ENCODE measurements at places on chromosomes 7 and 10.

- no peak for DNase-seq
Observed at GRCh38 chr7:132251327-132251659, 325.0 kb downstream of the PLXNA4 start.

GRCh38 chr7:55365205-55365674, at the start of gene LANCL2:
TSS of gene LANCL2 (plus strand) at chr7:55365337. CDS start at chr7:55366026, 689 bp downstream.
- no peak for DNase-seq

- peak; percentile 49 for DNase-seq
Observed at GRCh38 chr10:125820701-125821100, 2.4 kb downstream of the UROS start.

DNA sequence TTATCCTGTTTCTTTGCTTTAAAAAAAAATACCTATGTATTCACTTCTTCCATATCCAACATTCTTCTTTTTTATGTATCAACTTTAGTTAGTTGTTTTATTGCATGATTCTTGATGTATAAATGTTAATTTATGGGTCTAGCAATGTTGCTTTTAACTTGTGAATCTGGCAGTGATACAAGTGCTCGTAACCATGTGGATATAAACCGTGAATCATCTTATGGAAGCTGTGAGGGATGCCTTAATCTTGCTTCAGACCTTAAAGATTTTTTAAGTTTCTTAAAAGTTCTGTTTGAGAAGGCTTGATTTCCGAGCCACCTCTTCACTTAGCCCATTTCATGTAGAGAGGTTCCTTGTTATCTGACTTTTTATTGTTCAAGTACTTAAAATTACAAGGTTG, 25.9 kb downstream of the HELLS start:
- no peak for DNase-seq

GRCh38 chr10:84608126-84608525, 279.7 kb downstream of the CCSER2 start:
- DNase-seq = no peak

DNA sequence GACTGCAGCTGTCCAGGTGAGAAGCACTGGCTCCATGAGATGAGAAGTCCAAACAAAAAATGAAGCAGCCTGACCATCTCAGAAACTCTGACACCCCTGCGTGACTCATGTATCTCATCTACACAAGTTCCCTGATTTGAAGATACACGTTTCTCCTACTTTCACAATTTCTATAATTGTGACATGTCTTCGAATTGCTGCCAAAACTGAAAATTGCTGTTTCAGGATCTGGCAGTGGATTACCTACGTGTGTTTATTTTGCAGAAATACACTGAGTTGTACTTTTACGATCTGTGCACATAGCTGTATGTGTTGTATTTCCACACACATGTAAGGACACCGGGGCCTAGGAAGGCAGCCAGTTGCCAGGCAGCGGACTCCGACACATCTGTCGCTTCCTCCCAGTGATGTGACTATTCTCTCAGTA, 53.2 kb downstream of the LARP4B start:
- no peak for DNase-seq

DNA sequence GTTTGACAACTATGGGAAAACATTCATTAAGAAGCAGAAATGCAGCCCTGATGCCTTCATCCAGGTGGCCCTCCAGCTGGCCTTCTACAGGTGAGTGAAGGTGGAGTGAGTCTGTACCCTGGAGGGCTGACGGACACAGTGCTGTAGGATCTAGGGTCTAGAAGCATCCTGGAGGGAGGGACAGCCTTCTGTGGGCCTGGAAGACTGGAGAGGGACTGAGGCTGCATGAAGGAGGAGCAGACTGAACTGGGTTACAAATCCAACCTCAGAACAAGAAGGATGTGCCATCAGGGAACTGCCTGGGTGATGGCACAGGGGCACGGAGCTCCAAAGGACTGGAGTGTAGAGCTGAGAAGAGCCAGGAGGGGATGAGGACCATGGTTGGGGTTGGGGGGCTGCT, 27.5 kb upstream of the C10orf53 start:
- no peak for DNase-seq

DNA sequence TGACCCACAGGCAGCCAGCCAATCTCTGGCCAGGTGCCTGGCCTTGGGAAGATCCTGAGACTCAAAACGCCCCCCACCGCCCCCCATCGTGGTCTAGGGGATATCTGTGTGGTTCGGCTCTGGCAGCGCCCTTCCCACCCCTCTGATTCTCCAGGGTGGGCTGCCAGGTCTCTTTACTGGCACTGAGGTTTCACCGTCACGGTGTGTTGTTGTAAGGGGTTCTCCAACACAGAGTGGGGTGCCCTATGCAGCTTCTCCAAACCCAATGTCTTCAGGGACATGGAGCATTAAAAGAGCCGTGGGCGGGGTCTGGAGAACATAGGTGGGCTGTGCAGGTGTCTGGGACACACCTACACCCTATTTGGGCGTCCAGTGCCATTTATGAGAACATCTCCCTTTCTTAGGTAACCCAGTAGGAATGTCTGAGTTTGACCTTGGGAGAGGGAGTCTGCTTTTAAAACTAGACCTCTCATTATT, 1.5 kb downstream of the MAFK start:
- DNase-seq = no peak

DNA sequence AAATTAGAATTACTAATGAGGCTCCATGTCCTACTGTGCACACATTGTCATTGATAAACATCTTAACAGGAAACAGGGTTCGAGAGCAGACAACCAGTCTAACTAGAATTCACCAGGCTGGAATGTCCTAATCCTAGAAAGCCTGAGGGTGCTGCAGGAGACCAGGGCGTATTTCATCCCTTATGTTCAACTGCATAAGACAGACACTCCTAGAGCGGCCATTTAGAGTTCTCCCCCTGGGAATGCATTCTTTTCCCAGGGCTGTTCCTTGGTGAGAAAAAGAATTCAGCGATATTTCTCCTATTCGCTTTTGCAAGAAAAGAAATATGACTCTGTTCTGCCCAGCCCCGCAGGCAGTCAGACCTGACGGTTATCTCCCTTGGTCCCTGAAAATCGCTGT, 486.0 kb downstream of the REEP3 start:
- no peak for DNase-seq

- DNase-seq = no peak
Observed at GRCh38 chr10:21213381-21213780, 312.1 kb downstream of the SKIDA1 start.

DNA sequence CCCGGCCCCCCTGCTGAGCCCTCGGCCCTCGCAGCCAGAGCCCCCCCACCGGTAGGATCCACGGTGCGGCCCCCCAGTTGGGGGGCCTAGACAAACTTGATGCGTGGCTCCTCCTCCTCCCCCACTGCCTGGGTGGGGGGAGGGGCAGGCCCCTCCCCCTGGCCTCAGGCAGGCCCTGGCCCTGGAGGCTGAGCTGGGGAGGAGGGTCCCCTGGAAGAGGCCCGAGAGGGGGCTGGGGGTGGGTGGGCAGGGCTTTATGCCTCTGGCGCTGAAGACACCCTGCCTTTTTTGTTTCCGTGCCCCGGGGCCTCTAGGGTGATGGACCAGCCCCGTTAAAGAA, 3.7 kb downstream of the VPS37D start:
- DNase-seq = no peak

DNA sequence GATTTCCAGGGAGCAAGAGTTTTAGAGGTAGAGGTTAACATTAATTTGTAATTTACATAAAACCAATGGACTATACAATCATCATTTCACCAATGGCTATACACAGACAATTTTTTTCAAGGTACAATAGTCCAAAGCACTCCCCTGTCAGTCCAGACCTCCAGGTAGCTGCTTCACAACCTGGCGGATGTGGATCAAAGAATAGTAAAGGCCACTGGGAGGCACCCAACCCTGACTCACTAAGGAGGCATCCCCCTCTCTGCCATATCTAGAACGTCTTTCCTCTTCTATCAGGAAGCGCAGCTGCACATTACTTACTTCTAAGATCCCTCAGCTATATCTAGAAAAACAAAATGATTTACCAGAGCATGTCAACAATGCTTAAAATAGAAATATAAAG, 217.7 kb upstream of the AOAH start:
- DNase-seq = no peak

DNA sequence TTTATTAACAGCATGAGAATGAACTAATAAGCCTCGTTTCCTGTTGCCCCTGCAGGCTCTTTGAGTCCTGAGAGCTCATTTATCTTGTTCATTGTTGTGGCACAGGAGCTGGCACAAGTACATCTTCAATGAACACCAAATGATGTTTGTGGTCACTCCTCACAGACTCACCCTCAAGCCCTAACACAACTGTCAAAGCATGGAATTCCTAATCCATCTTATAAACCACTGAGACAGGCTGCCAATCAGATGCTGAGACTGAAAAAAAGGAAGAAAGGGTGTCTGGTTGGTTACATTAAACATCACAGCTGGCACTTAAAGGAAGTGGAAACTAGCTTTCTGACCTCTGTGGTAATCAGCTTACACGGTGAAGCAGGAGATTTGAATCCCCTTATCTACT, 7.7 kb upstream of the CCDC172 start:
- DNase-seq = no peak

DNA sequence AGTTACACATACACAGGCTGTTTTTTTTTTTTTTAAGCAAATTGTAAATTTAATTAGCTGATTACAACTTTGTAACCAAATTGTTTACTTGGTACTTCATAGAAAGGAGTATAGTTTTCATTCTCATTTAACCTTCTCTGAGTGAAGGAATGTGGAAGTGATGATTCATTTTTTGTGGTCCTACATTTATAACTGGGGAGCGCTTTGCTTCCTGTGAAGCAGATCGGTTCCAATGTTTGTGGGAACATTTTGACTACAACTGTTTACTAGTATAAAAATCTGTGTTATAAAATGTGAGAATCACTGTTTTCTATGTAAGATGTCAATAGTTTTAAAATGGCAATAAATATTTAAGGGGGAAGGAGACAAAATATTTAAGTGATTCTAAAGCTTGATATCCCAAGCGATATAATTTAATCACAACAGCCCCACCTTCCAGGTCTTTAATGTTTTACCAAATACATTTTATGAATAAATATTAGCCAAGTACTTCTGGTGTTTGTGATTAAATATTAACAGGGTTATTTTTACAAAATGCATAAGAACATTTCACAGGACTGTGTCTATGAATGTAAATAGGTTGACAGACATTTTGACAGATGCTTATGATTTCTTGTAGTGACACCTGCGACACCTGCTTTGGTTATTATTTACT, 57.1 kb downstream of the NXPH1 start:
- DNase-seq = no peak

DNA sequence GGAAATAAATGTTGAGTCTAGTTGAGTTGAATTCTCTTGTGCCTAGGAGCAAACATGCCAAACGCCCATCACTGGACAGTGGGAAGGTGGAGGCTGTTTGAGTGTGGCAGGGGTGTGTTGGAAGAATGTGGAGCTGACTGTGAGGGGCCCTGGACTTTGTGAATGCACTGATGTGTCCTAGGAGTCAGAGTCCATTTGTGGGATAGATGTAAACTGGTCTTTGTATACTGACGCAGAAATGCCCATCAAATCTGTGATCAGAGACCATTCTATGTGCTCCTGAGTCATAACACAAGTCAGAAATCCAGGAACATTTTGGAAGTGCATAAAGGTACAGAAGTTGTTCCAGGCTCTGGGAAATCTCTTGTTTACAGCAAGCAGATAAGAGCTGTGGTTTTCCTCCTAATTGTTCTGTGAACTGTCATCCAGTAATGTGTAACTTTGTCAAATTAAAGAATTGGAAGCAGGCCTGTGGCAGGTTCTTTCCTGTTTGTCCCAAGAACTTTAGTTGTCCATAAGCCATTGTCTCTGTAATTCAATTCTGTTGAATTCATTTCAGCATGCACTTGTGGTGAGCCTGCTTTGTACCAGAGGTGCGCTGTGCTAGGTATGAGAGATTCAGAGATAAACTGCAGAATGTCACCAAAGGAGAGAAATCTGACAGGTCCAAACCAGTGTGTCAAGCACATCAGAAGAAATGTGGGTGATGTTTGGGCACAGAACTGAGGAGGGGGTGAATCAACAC, 7.6 kb downstream of the PRXL2A start:
- no peak for DNase-seq

DNA sequence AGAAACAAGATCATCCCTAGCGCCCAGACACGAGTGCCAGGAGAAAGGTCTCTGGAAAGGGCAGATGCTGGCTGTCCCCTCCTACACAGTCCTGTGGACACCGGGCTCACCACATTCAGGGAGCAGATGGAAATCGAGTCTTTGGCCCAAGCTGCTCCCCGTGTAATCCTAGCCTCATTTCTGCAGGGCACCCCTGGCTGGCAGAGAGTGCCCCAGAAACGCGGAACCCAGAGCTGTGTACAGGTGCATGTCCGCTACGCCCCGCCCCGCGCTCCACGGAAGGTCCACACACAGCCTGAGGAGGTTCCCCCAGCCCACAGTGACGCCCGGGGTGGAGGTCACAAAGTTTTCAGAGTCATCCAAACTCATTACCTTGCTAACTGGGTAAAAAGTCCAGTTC, 202.8 kb downstream of the MAD1L1 start:
- DNase-seq = no peak

DNA sequence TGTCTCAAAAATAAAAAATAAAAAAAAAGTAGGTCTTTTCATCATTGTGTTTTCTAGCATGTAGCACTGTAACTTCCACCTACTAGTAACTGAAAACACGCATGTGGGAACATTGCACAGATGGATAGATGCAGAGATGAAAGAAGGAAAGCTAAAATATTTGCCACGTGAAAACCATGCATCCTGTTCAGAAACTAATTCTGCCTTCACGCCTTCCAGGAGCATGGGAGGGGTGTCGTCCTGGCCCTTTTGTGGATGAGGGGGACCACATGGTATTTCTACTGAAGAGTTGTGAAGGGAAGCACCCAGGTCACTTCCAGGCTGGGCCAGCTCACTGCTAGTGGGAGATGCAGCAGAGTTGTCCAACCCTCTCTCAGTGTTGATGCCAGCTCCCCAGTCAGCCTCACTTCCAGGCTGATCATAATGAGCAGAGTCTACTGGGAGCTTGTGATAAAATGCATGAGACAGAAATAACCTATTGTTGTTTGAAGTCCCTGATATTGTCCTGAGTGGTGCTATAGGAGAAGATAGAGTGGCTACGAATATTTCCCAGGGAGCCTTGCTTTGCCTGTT, 287.1 kb upstream of the CELF2 start:
- DNase-seq = no peak

- no peak for DNase-seq
Observed at GRCh38 chr7:39838326-39838725, 111.7 kb upstream of the CDK13 start.

GRCh38 chr10:112421731-112422130, 25.0 kb downstream of the ZDHHC6 start:
- DNase-seq = no peak

GRCh38 chr10:120671491-120671890, 179.7 kb upstream of the WDR11 start:
- DNase-seq = no peak

DNA sequence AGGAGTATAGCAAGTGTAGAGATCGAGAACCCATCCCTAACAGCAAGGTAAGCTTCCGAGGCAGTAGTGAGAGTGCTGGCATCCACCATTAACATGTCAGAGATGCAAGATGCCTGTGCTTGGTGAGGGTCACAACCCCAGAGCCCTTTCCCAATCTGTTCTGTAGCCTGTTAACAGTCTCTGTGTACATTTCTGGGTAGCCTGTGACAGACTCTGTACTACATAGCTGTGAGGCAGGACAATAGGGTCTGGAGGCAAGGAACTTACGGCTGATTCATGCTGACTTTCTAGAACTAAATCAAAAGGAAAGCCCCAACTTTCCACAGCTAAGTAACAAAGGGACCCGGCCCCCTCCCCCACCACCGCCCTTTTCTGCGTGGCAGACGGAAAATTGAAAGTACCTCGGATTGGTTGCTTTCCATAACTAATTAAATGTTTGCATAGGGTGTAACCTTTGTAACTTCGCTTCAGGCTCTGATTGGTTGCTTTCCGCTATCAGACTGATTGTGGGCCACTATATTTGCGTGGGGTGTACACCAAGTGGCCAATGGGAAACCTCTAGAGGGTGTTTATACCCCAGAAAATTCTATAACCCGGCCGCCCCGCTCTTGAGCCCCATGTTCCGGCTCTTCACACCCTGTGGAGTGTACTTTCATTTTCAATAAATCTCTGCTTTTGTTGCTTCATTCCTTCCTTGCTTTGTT, 1.4 kb upstream of the TMEM168 start:
- no peak for DNase-seq

All from GM19239 (cell line).